ENCODE measurements at places on chromosomes 3 and 15.

DNA sequence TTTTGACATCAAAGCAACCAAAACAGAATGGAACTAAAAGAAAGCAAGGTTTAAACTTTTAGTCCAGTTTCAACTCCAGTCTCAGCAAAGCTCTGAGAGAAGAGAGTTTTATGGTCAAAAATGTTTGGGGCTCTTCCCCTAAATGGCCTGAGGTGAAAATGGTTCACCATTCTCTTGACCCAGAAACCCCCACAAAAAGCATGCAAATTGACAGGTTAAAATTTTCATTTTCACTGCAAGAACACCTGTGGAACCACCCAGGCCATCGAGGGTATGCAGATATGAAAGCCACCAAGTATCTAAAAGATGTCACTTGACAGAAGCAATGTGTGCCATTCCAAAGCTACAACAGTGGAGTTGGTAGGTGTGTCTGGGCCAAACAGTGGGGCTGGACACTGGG, 195.0 kb downstream of the MAGI1 start:
- no peak overlapping the region for H3K27ac ChIP-seq
- H3K4me3 ChIP-seq, result no peak overlapping the region
- no peak for DNase-seq
- no peaks in the 10 kb centered on the region for H3K36me3 ChIP-seq
- no peaks in the 10 kb centered on the region for H3K27me3 ChIP-seq
- H3K4me1 ChIP-seq, result no peaks in the 10 kb centered on the region

- no peak for DNase-seq
- peaks cover 15% of the 10 kb centered on the region for H3K4me1 ChIP-seq
- peaks cover 25% of the 10 kb centered on the region for H3K27me3 ChIP-seq
- H3K36me3 ChIP-seq, result no peaks in the 10 kb centered on the region
- peak overlapping the region; percentile 43 for H3K4me3 ChIP-seq
Measured at GRCh38 chr3:50275141-50275995, 3.5 kb upstream of the LSMEM2 start.

- H3K4me3 ChIP-seq, result peak overlapping the region; percentile 24
- no peaks in the 10 kb centered on the region for H3K27me3 ChIP-seq
- peak overlapping the region; percentile 66 for H3K27ac ChIP-seq
- H3K36me3 ChIP-seq, result no peaks in the 10 kb centered on the region
Measured at GRCh38 chr3:160012108-160012507, 23.5 kb downstream of the IL12A start.

GRCh38 chr3:61315871-61316270, 64.6 kb upstream of the FHIT start:
- no peak for DNase-seq
- H3K27me3 ChIP-seq, result peaks cover 8% of the 10 kb centered on the region
- H3K4me3 ChIP-seq, result no peak overlapping the region
- no peaks in the 10 kb centered on the region for H3K36me3 ChIP-seq
- H3K27ac ChIP-seq, result no peak overlapping the region
- no peaks in the 10 kb centered on the region for H3K4me1 ChIP-seq

DNA sequence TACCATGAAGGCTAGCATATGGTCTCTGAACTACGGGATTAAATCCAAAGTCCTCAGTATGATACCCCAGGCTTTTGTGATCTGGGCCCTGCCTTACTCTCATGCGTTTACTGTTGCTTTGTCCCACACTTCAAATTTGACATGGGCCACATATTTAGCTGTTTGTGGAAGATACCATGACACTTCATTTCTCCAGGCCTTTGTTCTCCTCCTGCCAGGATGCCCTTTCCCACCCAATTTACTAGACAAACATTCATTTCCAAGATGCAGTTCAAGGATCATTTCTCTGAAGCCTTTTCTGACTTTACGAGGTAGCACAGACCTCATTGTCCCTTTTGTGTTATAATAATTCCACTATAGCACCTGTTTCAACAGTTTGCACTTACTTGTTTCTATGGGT, 2.2 kb upstream of the OXSM start:
- H3K27ac ChIP-seq, result no peak overlapping the region
- no peak overlapping the region for H3K4me3 ChIP-seq
- peaks cover 3% of the 10 kb centered on the region for H3K36me3 ChIP-seq
- peaks cover 21% of the 10 kb centered on the region for H3K4me1 ChIP-seq
- no peak for DNase-seq
- H3K27me3 ChIP-seq, result no peaks in the 10 kb centered on the region

Measured in memory B cell (primary cell).